ENCODE measurements at places on chromosomes 12 and 14. TPM values are rescaled to one million over a fixed set of nuclear protein-coding genes. Genes with fewer than 3 reads are reported as not detected.

GRCh38 chr12:54350743-54351142 is 13.5 kb downstream of the GPR84 start:
- no peak for DNase-seq

SYT1 gene
- 0.20 TPM for polyA plus RNA-seq

DNA sequence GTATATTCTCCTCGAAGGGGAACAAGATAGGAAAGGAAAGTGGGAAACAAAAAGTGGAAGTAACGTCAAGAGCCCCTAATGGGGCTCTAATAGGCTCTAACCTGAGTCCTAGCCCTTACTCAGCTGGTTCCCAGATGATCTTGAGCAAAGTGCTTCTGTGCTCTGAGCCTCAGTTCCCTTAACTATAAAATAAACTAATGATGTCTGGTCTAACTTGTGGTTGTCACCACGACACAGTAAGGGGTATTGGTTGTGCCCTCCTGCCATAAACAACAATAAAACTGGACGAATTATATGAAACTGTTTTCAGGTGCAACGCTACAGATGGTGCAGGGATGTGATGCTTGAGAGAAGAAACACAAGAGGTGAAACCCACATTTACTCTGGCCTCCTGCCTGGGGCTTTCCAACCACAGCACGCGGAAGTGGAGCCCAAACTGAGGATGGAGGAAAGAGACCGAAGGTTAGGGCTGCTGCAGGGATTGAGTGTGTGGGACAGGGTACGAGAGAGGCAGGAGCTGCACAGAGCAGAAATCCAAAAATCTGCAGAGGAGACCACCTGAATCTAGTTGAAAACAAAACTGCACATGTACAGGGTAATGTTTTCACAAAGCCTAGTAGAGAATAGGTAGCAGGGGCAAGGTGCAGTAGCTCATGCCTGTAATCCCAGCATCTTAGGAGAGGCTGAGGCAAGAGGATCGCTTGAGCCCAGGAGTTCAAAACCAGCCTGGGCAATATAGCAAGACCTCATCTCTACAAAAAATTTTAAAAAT is 45.6 kb upstream of the BCL2L14 start:
- no peak for DNase-seq

DNA sequence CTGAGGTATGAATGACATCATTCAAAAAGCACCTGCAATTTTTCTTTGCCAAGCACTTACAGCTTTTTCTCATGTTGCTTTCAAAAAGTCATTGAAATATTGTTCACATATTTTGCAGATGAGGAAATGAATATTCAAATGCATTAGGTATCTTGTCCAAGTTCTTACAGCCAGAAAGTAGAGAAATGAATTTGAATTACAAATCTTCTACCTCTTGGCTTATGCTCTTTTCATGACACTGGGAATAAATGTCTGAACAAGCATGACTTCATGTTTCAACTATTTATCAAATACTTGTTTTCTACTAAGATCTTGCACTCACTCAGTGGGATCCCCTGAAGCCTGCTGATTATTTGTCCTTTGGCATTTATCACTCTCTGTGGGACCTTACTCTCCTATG is 267.2 kb upstream of the BTG1 start:
- DNase-seq = no peak

KRT76 gene
- not detected for polyA plus RNA-seq

All from foreskin keratinocyte (primary cell).